ENCODE measurements at places on chromosomes 5 and 9.

- DNase-seq, result no peak
These were observed 177.0 kb upstream of the PTGER4 start for GRCh38 chr5:40502736-40503135.

DNA sequence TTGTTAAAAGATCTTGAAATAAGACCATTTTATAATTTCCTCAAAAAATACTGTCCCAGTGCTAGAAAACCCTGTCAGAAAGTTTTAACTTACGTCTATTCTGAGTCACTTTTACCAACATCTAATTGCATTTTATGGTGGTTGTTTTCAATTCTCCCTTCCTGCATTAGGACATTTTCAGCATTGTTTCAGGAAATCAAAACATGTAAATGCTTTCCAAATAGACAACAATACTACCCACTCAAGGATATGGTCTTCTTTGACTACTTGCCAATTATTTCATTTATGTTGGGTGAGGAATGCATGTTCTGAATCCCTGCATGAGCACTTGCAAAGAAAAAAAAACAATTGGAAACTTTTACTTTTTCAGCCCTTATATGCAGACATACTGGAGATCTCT lies 284.6 kb upstream of the PDE4D start:
- DNase-seq, result no peak

DNA sequence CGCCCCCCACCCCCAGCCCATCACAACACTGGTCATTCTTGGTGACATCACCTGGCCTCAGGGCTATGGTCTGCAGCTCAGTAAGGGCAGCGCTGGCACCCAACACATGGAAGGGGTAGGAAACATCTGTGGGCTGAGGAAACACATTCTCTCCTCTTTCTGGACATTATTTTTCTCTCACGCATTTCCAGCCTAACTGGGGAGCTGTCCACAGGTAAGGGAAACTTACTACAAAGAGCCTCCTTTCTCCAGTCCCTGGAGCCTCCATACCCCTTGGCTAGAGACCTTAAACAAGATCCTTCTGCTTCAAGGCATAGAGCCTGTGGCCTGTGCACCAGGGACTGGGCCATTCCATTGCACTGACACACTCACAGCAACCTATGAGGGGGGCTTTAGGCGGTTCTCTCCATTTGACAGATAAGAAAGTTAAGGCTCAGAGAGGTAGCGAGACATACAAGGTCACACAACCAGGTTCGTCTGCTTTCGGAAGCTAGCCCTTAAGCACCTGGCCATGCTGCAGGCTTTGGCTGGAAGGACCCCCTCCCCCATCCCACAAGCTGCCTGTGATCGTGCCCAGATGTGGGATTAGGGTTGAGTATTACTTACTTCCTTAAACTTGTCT lies 40.7 kb downstream of the CXXC5 start:
- DNase-seq, result no peak

- DNase-seq, result no peak
These were observed 276.9 kb downstream of the CDH9 start for GRCh38 chr5:26761446-26761845.

DNA sequence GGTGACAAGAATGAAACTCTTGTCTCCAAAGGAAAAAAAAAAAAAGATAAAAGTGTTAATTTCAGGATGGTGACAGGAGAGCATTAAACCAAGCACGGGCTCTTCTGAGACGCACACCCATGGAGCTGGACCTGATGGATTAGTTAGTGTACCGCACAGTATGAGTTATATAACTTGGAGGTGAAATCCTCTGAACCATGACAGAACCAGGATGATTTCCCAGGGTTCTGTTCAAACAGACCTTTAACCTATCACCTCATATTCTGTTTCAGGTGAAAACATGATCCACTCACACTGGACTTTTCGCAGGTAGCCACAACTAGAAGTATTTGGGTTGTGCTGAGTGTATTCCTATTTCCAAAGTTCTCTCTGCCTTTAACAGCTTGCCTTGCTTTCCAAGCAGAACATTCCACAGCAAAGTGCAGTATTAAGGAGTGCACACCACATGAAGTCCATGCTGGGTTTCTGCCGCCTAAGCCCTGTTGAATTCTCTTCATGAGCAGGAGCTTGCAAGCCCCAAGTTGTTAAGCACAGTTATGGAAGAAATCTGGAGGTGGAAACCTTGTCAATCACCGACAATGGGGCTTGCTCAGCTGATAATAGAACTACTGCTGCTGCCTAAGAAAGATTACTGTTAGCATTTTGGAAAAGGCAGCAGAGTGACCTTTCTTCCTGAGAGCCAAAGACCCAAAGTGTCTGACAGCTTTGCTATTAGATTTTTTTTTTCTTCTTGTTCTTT lies 461.7 kb downstream of the TLE1 start:
- DNase-seq, result no peak

GRCh38 chr9:135551031-135551430 lies 5.1 kb downstream of the OBP2A start:
- no peak for DNase-seq

DNA sequence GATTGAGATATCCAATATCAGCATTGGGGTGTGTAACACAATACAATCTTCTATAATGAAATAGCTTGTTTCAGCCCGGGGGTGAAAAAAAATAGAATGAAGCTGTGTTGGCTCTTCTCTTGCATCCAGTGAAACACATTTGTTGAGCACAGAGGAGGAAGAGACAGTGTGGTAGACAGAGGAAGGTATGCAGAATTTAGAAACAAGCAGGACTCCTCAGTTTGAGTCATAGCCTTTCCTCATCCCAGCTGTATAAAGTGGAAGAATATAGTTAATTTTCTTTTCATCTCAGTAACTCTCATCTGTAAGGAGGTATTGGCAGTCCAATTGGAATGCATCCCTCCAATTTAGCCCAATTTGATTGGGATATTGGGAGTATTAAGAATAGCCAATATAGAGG lies 302.2 kb upstream of the VLDLR start:
- no peak for DNase-seq

DNA sequence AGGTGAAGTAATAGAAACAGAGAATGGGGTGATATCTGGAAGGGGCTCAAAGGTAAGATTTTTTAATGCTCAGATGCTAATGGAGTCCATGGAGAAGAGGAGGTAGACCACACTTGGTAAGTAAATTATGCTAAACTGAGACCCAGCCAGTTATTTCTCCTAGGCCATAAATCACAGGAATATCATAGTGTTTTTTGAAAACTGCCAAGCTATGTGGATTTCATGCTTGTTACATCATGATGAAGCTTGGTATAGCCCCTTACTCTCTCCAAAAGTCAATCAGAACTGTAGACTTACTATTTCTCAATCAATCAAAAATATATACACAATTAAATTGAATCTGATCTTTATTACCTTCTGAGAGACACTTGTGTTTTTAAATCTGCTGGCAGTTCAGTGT lies 252.9 kb downstream of the PJA2 start:
- no peak for DNase-seq

DNA sequence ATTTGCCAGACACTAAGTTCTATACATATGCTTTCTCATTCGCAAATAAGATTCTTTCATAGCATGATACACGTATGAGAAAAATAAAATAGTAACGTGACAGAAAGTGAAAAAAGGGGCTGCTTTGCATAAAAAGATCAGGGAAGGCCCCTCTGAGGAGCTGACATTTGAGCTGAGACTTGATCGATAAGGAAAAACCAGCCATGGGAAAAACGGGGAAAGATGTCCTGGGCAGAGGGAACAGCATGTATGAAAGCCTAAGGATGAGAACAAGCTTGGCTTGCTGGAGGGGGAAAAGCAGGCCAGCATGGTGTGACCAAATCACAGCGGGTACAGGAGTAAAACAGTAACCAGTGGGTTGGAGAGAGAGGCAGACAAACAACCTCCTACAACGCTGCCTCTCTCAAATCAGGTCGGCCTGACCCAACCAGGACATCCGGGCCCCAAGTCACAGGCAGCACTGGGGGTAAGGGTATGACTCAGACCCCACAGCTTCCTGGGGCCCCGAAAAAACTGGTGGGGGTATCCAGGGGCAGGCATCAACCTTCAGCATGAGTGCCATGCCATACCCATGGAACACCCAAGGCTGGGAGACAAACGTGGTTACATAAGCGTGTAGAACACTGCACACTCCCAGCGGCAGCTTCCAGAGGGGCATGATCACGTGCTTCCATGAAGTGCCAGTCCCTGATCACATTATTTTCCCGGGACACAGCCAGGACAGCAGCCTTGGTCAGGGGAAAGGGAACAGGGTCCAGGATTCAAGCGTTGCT lies 2.2 kb downstream of the TNIP1 start:
- DNase-seq, result peak; percentile 29

GRCh38 chr5:50717651-50718050 lies 51.2 kb downstream of the PARP8 start:
- no peak for DNase-seq

DNA sequence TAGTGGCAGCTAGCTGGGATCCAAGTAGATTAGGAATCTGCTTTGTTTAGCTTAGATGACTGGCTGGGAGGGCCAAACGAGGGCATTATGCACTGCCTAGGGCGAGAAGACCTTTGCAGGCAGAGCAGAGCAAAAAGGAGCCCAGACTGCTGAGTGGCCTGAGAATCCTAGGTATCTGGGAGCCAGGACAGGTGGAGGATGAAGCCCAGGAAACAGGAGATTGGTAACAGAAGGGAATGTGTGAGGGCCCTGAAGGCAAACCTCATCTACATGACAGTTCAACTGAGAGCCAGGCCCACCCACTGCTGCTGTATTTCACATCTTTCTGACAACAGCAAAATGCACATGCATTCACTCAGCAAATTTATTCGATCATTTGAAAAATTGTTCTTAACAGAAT lies 192.3 kb downstream of the DTWD2 start:
- DNase-seq, result no peak

DNA sequence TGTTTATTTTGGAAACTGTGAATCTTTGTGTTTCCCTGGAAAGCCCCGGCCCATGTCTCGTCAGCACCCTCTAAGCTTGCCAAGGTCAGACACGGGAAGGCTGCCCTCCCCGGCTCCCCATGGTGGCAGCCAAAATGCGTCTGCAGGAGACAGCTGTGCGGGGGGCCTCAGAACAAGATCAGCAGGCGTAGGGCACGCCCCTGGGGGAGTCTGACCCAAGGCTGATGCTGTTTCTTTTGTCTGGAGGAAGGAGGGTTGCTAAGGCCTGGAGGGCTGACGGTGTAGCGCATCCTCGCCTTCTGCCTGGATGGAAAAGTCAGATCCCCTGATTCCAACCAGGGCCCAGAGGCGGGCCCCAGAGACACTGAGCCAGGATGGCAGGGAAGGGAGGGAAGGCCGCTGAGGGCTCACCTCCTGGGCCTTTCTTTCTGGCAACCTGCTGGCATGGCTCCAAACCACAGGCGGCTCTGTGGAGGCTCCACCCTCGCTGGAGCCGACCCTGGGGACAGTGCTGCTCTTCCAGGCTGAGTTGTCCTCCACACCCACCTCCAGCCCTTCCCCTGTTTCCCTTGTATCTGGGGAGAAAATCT lies 57.2 kb downstream of the OLFM1 start:
- no peak for DNase-seq

- no peak for DNase-seq
These were observed 177.3 kb downstream of the CDC42SE2 start for GRCh38 chr5:131441184-131441583.

GRCh38 chr5:22431840-22432239 lies 421.3 kb downstream of the CDH12 start:
- no peak for DNase-seq

DNA sequence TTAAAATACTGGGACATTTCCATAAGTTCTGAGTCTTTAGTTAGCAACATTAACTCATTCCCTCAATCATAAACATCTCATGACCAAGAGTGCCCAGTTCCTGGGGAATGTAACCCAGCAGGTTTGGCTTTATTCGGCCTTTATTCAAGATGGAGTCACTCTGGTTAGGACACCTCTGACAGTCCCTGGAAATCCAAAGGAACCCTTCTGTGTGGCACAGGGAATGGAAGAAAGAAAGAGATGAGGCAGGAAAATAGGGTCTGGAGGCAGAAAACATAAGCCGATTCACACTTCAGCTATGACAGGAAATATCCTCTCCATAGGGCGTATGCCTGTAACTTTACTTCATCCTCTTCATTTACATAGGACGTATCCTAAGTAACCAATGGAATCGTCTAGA lies 53.5 kb downstream of the FXN start:
- DNase-seq, result no peak

- no peak for DNase-seq
These were observed 27.9 kb downstream of the GADD45G start for GRCh38 chr9:89632736-89633135.

DNA sequence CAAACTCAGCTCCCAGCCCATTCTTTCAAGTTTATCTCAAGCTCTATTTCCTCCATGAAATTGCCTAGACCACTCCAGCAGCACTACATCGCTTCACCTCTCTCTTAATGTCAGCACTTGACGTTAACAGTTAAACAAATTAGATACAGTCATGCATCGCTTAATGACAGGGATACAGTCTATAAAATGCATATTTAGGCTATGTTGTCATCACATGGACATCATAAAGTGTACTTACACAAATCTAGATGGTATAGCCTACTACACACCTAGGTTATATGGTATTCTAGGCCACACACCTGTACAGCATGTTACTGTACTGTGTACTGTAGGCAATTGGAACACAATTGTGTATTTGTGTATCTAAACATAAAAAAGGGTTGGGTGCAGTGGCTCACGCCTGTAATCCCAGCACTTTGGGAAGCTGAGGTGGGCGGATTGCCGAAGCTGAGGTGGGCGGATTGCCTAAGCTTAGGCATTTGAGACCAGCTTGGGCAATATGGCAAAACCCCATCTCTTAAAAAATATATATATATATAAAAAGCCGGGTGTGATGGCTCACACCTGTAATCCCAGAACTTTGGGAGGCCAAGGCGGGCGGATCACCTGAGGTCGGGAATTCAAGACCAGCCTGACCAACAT lies 13.4 kb upstream of the PCSK5 start:
- no peak for DNase-seq
